ENCODE measurements at places on chromosomes 3 and 15.

DNA sequence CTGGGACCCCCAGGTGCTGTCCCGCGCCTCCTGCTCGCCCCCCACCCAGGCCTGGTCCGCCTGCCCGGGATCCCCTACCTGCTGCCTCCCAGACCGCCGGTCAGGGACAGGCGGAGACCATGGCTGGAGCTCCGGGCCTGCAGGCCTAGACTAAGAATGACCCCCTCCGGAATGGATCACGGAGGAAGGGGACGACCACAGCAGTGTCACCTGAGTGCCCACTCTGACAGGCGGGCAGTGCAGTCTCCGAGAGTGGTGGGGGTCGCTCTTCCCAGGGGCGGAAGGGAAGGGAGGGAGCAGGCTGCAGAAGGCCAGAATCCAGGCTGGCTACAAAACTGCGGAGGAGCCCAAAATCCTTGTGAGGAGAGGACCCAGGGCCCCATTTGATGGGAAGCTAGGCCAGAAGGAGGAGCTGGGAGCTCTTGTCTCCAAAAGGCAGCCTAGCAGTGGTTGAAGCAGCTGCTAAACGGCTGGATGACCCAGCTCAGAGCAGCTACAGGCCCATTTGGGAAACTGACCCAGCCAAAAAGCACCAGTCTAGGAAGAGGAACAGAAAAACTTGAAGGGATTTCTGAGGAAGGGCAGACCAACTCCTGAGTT is 908 bp upstream of the RAB43 start:
- DNase-seq, result peak; percentile 33

- no peak for DNase-seq
Measured at GRCh38 chr3:189488241-189488767, 142.9 kb upstream of the TP63 start.

DNA sequence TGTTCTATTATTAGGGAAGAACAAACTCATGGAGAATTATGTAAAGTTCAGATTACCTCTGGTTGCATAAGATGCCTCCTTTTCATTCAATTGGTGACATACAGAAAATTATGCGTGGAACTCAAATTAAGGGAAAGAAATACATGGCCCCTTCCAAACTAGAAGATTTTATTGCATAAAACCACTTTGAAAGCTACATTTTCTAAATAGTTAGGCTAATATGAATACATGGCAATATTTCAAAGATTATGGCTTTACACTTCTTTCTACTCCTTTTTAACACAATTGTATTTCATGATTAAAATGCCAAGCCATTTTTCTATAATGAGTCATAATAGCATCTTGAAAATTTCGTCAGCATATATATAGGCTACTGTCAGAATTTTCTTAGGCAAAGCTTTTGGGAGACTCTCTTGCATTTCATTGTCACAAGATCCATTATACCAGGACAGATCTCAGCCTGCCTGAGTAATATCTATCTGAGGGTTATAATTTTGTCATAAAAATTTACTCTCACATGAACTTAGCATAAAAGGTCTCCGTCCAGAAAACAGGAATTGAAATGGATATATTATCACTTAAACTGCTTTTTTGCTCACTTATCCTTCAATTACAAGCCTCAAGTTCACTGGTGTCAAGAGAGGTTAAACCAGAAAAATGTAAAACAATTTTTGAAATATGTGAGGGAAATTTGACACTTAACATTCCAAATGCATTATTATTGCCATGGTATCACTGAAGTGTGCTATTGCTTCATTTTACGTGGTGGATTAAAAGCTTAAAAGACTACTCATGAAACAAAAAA is 37.1 kb downstream of the CPA3 start:
- no peak for DNase-seq

- no peak for DNase-seq
Measured at GRCh38 chr15:96011136-96011535, 319.4 kb upstream of the NR2F2 start.

- DNase-seq, result no peak
Measured at GRCh38 chr15:83310521-83311456, 26.3 kb upstream of the BNC1 start.

GRCh38 chr15:101578443-101578894 is 73.7 kb downstream of the TM2D3 start:
- DNase-seq, result peak; percentile 61

GRCh38 chr3:186361762-186362536 is at the start of gene DGKG:
TSS of gene DGKG (minus strand) at chr3:186362234. CDS start at chr3:186320459, 41,775 bp downstream.
- DNase-seq, result peak; percentile 45

DNA sequence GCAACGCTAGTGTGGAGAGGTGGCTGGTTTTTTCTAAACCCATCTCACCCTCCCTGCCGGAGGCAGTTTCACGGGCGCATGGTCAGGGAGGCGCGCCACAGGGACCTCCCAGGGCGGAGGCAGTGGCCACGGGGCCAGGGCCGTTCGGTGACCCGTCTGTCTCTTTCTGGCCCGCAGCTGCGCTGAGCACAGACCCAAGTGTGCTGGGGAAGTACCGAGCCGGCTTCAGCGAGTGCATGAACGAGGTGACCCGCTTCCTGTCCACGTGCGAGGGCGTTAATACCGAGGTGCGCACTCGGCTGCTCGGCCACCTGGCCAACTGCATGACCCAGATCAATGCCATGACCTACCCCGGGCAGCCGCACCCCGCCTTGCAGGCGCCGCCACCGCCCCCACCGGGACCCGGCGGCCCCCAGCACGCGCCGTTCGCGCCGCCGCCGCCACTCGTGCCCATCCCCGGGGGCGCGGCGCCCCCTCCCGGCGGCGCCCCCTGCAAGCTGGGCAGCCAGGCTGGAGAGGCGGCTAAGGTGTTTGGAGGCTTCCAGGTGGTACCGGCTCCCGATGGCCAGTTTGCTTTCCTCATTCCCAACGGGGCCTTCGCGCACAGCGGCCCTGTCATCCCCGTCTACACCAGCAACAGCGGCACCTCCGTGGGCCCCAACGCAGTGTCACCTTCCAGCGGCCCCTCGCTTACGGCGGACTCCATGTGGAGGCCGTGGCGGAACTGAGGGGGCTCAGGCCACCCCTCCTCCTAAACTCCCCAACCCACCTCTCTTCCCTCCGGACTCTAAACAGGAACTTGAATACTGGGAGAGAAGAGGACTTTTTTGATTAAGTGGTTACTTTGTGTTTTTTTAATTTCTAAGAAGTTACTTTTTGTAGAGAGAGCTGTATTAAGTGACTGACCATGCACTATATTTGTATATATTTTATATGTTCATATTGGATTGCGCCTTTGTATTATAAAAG is 1.8 kb downstream of the HES1 start:
- peak; percentile 60 for DNase-seq

DNA sequence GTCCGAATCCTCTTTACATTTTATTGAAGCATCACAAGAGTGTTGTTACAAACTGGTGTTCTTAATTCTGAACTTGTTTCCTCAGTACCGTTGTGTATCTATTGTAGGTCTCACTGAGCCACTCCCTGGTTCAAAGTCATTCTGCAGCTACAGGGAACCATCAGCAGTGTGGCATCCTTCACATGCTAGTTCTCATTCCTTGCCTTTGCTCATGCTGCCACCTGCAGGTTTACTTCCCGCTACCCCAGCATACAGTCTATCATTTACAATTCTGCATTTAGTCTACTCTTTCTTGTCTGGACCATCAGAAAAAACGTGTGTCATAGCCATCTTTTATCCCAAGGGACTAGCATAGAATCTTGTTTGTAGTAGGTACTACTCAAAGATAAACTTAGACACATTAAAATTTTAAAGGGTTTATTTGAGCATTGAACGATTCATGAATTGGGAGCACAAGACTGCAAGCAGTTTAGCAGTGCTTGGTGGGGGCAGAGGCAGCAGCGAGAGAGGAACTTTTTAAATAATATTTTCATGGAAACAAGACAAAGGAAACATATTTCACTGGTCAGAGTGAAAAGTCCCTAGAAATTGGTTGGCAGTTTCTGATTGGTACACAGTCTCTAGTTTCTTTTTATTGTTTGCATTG is 402.1 kb downstream of the CADM2 start:
- peak; percentile 67 for DNase-seq

- no peak for DNase-seq
Measured at GRCh38 chr15:87940768-87941167, 315.8 kb downstream of the NTRK3 start.

DNA sequence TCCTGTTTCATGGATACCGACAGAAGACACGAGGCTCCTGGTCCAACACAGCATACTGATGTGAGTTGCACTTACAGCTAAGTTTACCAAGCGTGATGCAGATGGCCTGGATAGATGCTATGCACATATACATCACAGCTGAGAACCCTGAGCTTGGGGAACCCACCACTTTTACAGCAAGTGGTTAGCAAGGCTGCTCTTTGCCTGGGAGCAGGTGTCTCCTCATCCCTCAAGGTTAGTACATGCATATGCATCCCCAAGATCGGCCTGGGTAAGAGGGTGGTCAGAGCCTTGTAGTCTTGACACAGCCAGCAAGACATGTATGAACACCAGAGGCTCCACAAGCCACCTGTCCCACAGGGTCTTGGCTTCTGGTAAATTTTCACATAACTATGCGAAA is 28.3 kb downstream of the LRRC2 start:
- DNase-seq, result no peak

GRCh38 chr15:39564972-39565665 is 15.8 kb upstream of the THBS1 start:
- DNase-seq, result no peak

GRCh38 chr3:140752499-140752898 is 74.6 kb downstream of the TRIM42 start:
- DNase-seq, result no peak

GRCh38 chr3:132785292-132785691 is 63.1 kb upstream of the NPHP3 start:
- DNase-seq, result no peak

Measured in WTC11 (cell line).